ENCODE measurements at places on chromosomes 7 and 10.

GRCh38 chr7:91067242-91067641 is 197.0 kb upstream of the FZD1 start:
- no peak for DNase-seq

GRCh38 chr7:127632276-127632910 is 14.5 kb upstream of the PAX4 start:
- DNase-seq = no peak

GRCh38 chr7:25656581-25657026 is 428.3 kb upstream of the NPVF start:
- DNase-seq = no peak

- no peak for DNase-seq
Measured at GRCh38 chr10:36452851-36453250, 672.5 kb upstream of the ANKRD30A start.

GRCh38 chr10:101085846-101086245 is 24.1 kb downstream of the KAZALD1 start:
- no peak for DNase-seq

DNA sequence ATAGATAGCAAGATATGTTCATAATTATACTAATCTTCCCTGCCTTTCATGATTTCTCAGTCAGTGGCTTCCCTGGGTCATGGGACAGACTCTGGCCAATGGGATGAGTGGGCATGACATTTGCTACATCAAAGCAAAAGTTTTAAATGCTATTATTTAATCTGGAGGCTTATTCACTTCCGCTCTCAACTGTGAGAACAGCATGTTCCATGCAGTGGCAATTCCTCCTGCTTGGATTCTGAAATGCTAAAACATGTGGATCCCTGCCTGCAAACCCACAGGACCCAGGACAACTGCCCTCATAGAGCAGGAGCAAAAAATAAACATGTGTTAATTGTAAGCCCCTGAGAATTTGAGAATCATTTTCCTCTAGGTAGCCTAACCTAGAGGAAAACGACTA is 1412.4 kb upstream of the CELF2 start:
- no peak for DNase-seq

DNA sequence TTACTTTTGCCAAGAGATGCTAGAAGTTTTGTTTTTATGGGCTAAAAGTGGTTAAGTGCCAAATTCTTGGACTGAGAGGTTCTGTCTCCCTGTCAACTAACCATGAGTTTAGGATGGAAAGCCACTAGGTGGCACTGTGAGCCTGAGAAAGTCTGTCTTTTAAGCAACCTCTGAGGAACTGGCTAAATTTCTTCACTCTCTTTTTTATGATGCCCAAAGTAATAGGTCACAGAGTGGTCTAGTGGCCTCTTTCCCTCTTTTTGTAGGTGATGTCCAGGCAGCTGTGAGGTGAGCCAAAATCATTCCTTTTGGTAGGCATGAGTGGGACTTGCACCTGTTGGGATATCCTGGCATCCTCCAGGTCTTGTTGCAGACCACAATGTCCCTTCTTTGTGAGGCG is 56.8 kb downstream of the SND1 start:
- peak; percentile 42 for DNase-seq

DNA sequence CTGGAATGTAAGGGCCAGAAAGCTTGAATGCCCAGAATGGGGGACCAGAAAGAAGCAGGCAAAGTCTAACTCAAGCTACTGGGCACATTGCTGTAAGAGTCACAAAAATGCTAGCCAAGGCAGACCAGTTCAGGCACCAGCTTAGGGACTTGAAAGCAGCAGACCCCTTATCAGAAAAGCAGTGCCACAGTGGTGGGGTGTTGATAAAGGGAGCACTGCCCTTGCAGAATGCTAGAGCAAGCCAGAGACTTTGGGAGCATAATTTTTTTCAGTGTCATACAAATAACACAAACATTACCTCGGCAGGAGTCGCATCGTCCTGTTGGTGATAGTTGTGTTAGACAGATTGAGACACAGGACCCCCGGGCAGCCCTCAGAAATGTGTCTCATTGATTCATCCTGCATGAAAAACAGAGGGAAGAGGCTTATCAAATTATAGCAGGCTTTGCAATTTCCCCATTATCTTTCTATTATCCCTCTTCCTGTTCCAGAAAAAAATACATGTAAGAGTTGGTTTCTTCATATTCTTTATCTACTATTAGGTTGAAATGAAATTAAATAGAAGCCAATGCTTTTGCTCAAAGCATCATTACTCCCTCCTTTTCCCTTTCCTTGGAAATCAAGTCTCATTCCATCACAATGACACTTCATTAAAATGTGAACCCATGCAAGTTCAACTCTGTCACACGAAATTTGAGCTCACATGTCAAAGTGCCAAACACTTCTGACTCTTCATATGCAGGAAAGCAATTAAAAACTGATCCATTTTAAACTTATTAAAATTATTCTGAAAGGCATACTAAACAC is 13.4 kb downstream of the LRRC17 start:
- no peak for DNase-seq

DNA sequence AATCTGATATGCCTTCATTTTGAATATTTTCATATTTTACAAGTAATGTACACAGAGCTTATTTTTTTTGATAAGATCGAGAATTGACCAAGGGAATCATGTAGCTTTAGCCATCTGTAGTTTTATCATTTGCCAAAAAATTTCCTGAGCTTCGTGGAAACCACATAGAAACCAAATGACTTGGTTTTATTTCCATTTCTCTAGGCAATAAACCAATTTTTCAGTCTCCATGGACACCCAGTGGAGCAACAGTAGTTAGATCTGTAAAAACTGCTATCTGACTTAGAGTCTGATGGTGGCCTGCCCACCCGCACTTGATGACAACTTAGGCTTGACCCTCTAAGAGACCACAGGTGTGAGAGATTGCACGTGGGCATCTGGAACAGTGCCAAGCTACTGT is 127.8 kb upstream of the CDK6 start:
- no peak for DNase-seq

DNA sequence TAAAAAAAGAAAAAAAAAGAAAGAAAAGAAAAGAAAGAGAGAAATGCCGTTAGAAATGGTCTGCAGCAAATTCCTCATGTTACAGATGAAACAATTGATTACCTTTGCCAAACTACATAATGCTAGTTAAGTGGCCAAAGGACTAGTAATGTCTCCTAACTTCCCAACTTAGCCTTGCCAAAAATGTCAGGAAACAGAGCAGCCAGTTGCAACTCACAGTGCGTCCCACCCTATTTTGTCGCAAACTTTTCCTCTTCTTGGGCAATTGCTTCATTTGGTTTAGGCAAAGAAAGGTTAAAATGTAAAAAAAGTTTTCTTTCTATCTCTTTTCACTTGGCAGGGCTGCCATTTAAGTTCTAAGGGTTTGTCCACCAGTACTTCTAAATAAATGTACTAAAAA is 53.1 kb downstream of the APBB1IP start:
- DNase-seq = no peak

DNA sequence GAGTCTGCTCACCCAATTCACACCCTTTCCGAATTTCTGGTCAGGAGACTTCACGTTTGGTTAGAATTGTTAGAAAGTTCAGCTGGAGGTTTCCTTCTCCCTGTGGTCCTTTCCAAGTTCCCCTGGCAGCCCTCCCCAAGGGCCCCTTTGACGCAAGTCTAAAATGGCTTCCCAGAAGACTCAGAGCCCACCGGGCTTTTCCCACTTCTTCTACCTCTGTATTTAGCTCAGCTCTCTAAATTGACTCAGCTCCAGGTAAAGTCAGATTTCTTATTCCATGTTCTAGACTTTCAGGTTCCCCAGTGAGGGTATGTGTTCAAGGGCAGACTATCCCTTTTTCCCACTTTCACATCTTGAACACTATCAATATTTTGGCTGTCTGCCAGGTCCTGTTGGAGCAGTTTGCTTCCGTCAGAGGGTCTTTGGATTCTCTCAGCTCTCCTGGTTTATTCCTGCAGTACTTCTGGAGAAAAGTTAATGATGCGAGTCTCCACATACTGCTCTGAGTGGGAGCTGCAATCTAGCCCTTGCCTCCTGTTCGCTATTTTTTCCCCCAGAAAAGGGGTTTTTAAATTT is 53.1 kb upstream of the ZNF273 start:
- DNase-seq = no peak

DNA sequence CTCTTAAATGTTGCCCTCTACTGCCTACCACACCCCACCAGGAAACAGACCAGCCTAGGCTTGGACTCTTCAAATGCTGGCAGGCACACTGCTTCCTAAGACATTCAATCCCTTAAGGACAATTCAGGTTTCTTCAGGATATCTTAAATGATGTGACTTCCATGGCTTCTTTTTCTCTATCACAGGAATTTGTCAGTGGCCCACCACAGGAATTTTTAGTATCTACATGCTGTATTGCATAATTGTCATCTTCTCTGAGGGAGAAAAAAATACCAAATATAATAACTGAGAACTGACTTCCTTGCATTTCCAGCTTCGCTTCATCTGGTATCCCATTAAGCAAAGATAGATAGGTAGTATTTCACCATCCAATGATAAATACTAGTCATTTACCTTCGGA is 129.3 kb downstream of the WNT2 start:
- no peak for DNase-seq

- no peak for DNase-seq
Measured at GRCh38 chr7:90492250-90492649, 22.8 kb downstream of the PTTG1IP2 start.

GRCh38 chr7:133230591-133231194 is 22.2 kb upstream of the EXOC4 start:
- peak; percentile 4 for DNase-seq

- no peak for DNase-seq
Measured at GRCh38 chr10:113527211-113527906, 25.5 kb upstream of the HABP2 start.

DNA sequence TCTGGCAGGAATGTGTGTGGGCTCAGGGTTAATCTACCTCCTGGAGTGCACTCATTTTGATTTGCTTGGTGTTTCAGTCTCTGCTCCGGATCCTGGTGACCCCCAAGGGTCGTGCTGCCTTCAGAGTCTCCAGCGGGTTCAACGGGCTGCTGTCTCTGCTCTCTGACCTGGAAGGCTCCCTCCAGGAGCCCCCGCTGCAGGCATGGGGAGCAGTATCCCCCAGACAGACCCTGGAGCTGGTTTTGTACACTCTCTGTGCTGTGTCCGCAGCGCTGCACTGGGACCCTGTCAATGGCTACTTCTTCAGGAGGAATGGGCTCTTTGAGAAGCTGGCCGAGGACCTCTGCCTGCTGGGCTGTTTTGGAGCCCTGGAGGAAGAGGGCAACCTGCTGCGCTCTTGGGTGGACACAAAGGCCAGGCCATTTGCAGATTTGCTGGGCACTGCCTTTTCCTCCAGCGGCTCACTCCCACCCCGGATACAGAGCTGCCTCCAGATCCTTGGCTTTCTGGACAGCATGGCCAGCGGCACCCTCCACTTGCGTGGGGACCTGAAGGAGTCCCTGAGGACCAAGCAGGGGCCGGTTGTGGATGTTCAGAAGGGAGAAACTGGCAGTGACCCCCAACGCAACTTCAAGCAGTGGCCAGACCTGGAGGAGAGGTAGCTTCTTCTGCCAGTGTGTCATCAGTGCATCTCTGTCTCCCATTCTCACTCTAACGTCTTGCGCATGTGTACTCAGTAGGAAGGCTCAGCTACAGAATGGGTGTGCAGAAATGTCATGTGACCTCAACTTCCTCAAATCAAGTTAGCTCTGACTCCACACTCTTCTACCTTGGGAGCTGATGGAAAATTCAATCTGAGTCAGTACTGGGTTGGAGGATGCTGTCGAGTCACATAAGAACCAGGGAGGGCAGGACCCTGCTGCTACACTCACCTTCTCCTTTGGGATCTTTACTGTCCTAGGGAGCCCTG is 58.5 kb downstream of the WDFY4 start:
- DNase-seq = no peak

DNA sequence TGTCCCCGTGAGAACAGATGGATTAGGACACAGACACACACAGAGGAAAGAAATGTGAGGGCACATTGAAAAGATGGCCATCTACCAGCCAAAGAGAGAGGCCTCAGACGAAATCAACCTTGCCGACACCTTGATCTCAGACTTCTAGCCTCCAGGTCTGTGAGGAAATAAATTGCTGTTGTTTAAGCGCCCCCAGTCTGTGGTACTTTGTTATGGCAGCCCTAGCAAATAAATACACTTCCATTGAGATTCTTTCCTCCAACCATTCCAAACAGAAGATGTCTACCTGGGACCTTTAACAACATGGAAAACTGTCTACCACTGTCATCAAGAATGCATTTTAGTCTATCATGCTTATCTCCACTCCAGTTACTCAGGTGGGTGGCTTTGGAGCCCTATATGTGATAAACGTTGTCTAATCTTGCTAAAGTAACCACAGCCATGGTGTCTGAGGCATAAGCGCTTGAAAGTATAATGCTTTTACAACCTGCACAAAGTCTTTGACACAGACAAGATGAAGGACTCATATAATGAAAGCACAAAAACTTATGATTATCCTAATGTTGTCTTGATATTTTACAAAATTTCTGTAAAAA is 244.3 kb downstream of the MTERF1 start:
- no peak for DNase-seq

- DNase-seq = no peak
Measured at GRCh38 chr10:96982149-96982930, 150.2 kb downstream of the LCOR start.

- no peak for DNase-seq
Measured at GRCh38 chr10:28714401-28715053, 37.2 kb downstream of the BAMBI start.

DNA sequence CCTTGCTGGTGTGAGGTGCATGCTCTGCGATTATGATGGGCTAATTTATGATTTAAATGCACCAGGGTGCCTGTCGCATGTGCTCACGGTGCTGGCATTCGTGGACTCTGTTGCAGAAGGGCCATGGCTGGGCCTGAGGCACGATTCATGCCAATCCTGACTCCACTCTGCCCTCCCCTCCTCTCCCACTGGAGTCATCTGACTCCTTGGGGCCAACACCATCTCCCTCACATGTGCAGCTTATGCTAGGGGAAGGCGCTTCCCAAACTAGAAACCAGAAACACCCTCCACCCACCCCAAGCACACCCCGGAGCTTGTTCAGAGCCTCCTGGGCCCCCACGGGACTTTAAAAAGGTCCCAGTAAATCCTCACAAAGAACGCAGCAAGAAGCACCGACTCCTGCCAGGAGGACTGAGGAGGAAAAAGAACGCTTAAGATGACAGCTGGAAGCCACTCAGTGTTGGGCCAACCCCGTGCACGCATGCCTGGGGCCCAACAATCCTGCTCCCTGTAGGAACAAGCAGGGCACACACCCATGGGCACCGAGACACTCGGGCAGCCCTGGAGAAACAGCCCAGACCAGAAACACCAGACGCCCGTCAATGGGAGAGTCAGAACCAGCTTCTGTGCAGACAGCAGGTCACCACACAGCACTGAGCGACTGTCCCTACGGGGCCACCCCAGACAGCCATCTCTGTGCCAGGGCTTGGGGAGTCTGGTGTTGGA is 14.1 kb downstream of the BRI3 start:
- DNase-seq = no peak

- peak; percentile 72 for DNase-seq
Measured at GRCh38 chr7:100119970-100120732, 717 bp downstream of the CNPY4 start.

All from stimulated activated naive CD4-positive, alpha-beta T cell treated with Interleukin-2 at 50 U/mL for 16 hours (primary cell).